ENCODE measurements at places on chromosomes 11 and 22.
A peak's percentile ranks its signal among the peaks of the same experiment; 100 is the strongest.

GRCh38 chr11:69491071-69492031 is 9.9 kb downstream of the LINC01488 start:
- no peak for DNase-seq

DNA sequence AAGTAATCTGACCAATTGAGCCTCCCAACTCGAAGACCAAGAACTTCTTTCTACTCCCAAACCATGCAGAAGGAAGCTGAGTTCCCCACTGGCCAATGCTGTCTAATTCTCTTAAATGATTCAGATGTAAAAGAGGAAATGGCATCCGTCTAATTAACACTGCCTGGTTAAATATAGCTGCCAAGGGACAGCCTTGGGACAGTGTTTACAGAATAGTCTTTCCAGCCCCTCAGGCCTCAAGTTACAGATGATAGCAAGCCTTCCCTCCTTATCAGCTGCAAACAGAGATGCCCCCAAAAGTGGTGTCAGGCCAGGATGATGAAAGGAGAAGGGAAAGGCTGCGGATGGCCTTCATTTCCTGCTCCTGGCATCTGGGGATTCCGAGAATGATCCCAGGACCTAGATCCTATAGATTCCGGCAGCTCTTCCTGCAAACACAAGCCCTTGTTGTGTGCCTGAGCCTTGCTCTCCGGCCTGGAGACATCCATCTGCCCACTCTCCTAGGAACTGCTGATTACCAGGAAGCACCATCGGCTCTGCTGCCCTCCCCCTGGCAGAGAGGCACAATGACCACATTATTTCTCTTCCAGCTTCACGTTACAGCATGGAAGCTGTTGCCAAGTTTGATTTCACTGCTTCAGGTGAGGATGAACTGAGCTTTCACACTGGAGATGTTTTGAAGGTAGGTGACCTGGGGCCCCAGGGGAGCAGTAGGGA is 13.5 kb upstream of the TMA7B start:
- no peak for DNase-seq

DNA sequence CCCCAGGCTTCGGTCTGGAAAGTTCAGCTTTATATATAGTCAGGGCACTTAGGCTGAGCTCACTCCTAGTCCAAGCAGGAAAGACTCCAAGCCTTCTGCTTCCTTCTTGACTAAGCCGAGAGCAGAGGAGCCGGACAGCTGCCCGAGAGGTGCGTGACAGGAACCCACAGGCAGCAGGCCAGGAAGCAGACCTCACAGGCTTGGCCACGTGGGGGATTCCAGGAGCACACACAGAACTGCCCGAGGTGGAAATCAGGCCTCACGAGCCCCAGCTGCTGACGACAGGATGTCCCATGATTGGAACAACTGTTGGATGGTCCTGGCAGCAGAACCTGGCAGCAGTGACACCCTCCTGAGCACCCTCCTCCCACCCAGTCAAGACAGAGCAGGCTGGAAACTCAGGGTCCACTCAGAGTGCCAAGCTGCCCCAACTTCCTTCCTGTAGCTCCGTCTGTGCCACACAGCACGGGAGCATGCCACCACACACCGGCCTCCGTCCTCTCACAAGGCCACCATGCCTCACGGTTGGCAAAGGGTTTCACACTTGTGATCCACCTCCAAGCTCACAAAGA is 5.4 kb downstream of the PLA2G6 start:
- DNase-seq = no peak

DNA sequence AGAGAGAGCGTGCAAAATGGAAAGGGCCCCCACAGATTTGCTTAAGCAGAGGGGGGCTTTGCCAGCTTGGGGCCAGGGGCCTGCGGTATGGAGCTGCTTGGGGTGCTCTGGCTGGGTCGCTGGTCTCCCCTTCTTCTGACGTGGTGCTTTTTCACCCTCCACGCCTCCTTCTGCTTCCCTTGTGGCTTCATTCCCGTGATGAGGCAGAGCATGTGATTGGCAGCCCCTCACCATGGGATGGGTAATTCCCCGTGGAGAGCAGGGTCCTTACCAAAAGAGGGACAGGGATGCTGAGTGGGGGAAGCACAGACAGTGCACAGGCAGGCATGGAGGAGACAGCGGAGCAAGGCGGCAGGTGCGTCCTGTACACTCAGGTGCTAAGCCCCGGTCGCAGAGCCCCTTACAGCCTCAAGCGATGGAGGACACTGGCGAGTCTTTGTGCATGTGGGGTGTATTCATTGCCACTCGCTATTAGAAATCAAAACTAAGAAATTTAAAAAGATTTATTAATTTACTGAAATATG is 19.9 kb upstream of the GRAMD4 start:
- no peak for DNase-seq

DNA sequence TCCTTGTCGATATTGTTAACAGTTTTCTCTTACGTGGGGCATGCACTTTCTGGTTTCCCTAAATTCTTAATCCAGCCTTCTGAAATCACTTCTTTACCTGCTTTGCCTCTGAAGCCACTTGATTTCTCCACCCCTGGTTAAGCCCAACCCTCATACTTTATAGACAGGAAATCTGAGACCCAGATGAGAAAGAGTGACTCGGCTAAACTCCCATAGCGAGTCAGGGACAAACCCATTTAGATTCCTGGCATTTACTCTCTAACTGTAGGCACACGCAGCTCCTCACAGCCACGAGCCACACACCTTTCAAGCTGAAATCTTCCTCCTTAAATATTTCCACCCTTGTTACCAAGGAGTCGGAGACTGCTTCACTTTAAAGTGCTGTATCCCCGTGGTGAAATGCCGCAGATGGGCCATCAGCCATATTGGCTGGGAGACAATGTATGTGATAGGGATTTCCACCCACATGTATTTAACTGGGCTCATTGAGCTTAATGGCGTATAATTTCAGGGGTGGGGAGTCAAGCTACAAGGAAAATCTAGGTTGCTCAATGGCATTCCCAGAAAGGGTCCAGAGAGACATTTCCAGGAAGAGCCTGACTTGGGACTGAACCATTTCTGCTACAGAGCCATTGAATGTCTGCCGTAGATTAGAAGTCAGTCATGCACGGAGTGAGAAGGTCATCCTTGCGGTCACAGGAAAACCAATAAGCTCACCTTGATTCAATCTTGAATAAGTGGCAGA is 49.9 kb upstream of the GRK3 start:
- DNase-seq = no peak

GRCh38 chr22:28019881-28020861 is 101.1 kb upstream of the PITPNB start:
- peak; percentile 7 for DNase-seq

DNA sequence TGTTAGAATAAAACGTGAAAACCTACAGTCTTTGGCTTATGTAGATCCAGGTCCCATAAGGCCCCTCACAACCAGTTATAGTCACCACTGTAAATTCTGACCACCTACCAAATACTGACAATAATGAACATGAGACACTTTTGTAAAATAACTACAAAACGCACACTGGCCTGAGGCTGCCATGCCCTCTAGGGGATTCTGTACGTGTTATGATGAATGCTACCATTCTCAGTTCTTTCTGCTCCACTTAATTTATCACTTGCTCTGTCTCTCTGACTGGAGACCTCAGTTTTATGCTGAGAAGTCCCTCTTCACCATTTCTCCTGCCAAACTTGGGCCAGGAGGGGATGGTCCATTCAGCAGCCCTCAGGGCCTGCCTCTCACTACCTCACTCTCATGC is 18.7 kb upstream of the TMPRSS5 start:
- no peak for DNase-seq

- no peak for DNase-seq
Measured at GRCh38 chr11:43269254-43269918, 42.4 kb upstream of the API5 start.

GRCh38 chr11:43674560-43674959 is 6.0 kb upstream of the HSD17B12 start:
- no peak for DNase-seq

GRCh38 chr11:73760135-73760678 is 667 bp downstream of the RAB6A start:
- no peak for DNase-seq

DNA sequence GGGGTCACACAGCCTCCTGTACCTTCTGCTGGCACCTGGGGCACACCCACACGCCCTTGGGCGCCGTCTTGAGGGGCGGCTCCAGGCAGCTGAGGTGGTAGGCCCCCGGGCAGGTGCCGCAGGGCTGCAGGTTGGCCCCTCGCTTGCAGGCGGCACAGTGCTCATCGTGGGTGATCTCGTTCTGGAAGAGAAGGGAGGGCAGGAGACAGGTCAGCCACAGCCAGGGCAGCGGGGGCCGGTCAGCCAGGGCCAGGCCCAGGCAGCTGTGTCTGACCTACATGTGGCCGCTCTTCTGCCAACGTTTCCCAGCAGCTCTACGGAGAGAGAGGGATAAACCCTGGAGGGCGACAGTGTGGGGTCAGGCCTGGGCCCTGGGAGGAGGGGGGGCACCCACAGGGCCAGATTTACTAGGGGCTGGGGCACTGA is 121.9 kb downstream of the PHF21B start:
- DNase-seq = no peak

DNA sequence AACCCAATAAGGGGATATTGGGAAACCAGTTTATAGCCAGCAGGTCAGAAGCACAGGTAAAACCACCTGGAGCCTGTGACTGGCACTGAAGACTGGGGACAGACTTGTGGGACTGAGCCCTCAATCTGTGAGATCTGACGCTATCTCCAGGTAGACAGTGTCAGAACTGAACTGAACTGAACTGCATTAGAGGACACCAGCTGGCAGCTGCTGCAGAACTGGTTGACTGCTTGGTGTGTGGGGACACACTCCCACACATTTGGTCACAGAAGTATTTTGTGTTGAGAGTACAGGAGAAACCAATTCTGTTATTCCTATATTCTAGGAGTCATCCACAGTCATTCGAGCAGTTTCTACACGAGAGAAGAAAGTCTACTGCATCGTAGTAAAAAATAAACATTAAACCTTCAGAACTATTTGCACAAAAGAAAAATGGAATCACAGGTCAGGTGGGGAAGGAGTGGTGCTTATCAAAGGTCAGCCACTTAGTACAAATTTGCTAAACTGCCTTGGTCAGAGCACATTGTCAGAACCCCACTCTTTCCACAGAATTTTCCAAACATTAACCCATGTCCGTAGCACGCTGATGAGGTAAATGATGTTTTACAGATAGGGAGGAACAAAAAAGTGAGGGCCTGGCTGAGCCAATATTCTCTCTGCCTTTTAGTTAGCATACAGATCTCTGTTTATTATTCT is 77.2 kb downstream of the SIK3 start:
- no peak for DNase-seq

DNA sequence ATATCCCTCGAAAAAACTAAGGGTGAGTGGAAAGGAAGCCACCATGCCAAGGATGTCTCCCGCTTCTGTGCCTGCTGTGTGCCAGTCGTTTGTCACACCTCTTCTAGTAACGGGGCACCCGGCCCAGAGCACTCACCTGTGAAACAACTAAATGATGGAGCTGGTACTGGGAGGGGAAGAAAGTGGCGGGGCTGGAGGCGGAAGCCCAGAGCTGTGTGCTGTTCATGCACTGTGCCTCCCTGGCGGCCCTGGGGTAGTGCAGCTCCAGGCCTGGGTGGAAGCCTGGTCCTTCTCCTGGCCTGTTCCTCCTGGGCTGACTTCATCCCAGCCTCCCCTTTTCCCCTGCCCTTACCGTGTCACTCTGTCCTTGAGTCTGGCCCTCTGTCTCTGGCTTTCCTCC is 130.2 kb downstream of the CEP164 start:
- no peak for DNase-seq

DNA sequence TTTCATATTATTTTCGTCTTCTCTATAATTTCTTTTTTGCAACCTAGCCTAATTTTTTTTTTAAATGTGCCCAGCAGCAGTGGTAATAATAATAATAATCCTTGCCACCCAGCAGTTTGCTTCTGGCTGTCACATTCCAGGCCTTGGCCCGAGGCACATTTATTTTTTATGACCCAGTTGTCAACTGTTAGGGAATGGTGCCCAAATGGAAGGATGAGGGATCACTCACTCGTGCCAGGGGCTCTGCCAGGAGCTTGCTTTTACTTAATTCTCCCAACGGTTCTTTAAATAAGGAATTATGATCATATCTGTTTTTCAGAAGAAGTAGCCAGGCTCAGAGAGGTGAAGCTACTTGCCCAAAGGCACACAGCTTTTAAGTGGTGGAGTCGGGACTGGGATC is 49.6 kb downstream of the MYO18B start:
- no peak for DNase-seq

DNA sequence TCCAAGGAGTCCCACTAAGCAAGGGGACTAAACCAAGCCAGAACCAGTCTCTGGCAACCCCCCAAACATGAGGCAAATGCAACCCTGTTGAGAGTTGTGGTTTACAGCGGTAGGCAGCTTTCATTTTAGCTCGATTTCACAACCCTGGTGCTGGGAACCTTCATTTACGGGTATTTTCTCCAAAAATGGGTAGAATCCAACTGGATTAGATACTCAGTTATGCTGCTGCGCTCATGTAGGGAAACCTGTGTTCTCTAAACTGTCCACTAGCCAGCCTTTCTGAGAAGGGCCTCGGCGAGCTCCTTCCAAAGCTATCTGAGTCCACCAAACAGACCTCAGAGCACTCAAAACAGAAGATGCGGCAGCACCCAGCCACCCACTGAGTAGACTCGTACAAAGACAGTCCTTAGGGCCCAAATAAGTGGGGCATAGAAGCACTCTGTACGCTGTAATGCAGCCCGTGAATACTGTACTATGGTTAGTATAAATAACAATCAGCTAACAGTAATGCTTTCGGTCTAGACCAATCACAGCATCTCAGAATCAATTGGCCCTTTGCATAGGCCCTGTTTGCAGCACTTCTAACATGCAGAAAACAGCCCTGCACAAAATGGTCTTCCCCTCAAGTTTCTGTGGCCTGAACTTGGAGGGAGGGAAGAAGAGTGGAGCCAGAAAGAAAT is 104.7 kb downstream of the ETS1 start:
- DNase-seq = no peak

DNA sequence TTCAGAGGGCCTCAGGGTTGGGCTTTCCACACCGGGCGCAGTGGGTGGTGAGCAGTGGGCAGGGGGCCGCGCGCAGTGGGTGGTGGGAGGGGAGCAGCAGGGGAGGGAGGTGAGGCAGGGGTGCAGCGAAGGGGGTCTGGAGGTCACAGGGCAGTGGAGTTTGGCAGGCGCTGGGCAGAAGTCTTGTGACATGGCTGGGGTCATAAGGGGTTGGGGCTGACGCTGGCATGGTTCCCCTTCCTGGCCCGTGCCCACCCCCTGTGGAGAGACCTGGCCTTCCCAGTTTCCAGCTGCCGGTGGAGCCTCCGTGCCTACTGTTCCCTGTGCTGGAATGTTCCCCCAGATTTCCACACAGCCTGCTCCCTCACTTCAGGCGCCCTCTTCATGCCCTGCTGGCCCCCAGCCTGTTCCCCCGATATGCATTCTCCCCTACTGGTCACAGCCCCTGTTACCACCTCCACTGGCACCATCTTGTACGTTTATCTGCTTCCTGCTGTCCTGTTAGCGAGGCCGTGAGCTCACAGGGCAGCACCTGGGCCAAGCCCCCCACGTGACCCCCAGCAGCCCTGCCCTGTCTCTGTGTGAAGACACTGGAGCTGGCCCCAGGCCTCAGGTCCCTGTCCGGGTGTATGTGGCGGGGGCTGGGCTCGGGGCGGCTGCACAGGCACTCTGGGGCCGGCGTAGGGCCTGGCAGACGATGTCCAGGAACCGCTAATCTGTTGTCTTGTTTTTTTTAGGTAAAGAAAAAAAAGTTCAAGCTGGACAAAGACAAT is 111.6 kb downstream of the KCNQ1OT1 start:
- DNase-seq = no peak

GRCh38 chr22:32024796-32025195 is 18.3 kb upstream of the SLC5A1 start:
- DNase-seq = no peak

- no peak for DNase-seq
Measured at GRCh38 chr11:18650353-18650752, 16.2 kb upstream of the SPTY2D1 start.

GRCh38 chr11:110065189-110065588 is 28.0 kb upstream of the ZC3H12C start:
- DNase-seq = no peak

GRCh38 chr11:44361813-44362212 is 51.9 kb upstream of the ALX4 start:
- no peak for DNase-seq
